ENCODE measurements at places on chromosomes 6 and 20.

- no peak for ATAC-seq
Observed at GRCh38 chr6:105800871-105801270, 285.3 kb upstream of the PRDM1 start.

DNA sequence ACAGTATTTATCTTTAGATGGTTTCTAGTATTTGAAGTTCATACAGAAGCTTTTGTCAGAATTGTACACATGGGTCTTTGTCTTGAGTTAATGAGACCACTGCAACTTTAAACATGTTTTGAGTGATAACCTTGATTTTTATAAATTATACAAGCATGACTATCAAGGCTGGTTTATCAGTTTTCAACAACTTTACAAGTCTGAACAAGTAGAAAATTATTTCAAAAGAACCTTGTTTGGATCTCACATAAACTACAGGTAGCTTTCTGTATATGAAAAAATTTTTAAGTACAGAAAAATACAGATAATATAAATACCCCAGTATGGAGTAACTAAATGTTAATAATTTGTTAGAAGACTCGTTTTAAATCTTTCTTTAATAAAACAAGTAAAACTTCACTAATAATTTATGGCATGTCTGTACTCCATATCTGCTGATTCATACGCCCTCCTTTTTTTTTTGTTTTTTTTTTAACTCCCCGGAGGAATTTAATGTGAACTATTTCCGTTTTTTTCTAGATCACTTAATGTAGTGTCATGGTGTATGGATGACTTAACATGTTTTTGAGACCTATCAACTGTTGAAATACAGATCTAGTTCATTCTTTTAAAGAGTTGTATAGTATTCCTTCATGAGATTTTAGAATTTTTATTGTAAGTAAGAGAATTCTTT, 18.3 kb downstream of the VAPB start:
- peak; percentile 33 for ATAC-seq

- ATAC-seq: peak; percentile 73
Observed at GRCh38 chr6:137707590-137708360, 159.3 kb upstream of the TNFAIP3 start.

- ATAC-seq: peak; percentile 45
Observed at GRCh38 chr6:89840538-89840937, 10.9 kb downstream of the CASP8AP2 start.

DNA sequence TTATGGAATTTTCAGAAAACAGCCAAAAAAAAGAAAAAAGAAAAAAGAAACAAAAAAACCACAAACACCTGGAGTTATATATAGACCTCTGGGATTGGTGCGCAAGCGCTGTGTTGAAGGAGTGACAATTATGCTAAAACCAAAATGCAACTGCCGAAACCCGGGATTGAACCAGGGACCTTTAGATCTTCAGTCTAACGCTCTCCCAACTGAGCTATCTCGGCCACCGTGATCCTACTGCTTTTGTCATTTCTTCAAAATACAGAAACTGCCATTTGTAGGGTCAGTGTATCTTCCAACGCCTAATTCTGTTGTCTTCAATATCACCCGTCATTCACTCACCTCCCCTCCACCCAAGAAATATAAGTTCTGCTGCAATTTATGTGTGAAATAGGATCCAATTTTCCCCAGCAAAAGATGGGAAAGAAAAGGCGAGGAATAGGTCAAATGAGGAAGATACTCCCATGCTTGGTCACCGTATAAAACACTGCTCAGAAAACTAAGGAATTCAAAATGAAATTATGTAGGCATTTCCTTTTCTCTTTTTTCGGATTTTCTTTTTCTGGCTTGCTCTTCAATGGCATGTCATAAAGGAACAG, 116.0 kb downstream of the TRIM27 start:
- no peak for ATAC-seq

DNA sequence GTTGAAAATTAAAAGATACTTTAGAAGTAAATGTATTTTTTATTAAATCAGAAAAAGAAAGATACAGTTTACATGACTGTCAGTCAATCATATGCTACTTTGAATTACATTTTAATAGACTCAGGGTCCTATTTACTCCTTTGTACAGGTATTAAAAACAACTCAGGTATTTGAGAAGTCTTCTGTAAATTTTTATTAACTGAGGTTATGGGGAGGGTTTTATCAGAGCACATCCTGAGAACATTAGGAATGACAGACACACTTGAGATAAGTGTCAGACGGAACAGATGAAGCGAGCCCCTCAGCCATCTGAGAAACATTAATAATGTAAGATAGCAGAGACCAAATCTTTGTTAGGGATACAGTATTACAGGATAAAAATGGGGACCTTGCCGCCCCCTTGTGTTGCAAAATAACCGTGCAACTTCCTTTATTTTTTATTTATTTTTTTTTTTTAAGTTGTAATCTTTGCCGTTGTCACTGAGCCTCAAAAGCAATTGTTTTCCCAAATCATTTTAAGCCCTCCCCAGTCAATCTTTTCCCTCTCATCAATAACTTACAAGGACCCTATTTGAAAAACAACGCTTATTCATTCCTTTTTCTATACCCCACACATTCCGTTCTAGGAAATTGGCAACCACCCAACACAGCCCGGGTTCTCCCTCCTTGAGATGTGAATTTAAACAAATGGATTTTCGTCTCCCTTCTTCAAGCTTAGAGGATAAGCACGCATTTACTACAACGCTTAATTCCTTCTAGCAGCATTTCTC, 126.7 kb downstream of the BCAS1 start:
- no peak for ATAC-seq

DNA sequence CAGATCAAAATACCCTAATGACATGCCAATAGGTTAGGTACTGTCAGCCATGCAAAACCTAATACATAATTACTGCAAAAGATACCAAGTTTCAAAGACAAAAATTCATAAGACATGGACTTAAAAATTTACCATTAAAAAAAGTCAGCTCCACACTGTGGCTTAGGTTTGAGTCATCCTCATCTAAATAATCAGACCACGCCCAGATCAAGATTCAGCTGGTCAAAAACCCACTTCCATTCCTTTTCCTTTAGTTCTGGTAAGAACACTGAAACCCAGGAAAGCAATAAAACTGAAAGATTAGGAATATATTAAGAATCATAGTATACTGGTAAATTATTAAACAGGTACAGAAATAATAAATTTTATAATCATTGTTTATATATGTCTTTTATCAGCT, 81.0 kb upstream of the ASF1A start:
- ATAC-seq: no peak

- ATAC-seq: peak; percentile 78
Observed at GRCh38 chr6:106476331-106477105, 116.0 kb downstream of the CRYBG1 start.

GRCh38 chr6:30769088-30769852, 24.9 kb upstream of the IER3 start:
- ATAC-seq: peak; percentile 97

- no peak for ATAC-seq
Observed at GRCh38 chr20:59268870-59269269, 31.5 kb upstream of the EDN3 start.

- ATAC-seq: no peak
Observed at GRCh38 chr6:134287859-134288537, 29.9 kb downstream of the SGK1 start.

- ATAC-seq: no peak
Observed at GRCh38 chr6:3230900-3231246, 3.4 kb upstream of the TUBB2B start.

GRCh38 chr6:28351087-28351486, 1.3 kb downstream of the ZKSCAN3 start:
- ATAC-seq: no peak

DNA sequence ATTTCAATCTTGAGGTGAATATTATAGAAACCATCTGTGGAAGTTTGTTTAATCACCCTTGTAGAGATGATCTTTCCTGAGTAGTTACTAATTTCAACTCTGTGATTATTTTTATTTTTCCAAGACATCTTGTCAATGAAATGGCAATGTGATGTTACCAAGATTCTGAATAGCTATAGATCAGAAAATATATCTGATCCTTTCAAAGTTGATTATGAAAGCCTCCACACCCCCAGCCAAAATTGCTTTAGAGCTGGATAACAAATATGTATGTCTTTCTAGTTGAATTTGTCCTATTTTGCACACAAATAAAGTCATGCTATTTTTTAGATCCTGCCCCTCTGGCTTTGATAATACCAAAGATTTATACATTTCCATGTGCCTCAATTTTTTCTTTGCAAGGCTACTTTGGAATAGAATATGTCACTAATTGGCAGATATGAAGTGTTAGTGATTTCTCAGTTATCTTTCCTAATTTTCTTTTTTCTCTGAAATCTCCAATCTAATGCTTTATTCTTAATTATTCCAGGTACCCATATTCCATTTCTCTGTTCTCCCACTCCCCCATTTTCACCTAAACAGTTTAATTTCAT, 5.0 kb downstream of the SIM1 start:
- no peak for ATAC-seq

DNA sequence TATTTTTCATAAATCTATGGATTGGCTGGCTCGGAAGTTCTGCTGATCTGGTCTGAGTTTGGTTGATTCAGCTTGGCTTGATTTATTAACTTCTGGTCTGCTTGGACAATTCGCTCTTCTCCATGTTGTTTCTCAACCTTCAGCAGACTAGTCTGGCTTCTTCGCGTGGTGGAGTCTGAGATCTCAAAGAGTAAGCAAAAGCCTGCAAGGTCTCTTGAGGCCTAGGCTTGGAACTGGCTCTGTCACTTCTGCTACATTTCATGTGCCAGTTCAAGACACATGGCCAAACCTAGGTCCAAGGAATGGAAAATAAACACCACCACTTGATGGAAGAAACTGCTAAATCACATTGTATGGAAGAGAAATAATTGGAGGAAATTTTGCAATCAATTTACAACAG, 115.1 kb upstream of the JAG1 start:
- no peak for ATAC-seq

- no peak for ATAC-seq
Observed at GRCh38 chr20:22556565-22557056, 27.8 kb downstream of the FOXA2 start.

- no peak for ATAC-seq
Observed at GRCh38 chr6:90458353-90459224, 128.3 kb downstream of the MAP3K7 start.

- no peak for ATAC-seq
Observed at GRCh38 chr20:13749811-13750210, 34.9 kb downstream of the ESF1 start.

- ATAC-seq: peak; percentile 94
Observed at GRCh38 chr6:44201200-44201599, 15.5 kb upstream of the MYMX start.

DNA sequence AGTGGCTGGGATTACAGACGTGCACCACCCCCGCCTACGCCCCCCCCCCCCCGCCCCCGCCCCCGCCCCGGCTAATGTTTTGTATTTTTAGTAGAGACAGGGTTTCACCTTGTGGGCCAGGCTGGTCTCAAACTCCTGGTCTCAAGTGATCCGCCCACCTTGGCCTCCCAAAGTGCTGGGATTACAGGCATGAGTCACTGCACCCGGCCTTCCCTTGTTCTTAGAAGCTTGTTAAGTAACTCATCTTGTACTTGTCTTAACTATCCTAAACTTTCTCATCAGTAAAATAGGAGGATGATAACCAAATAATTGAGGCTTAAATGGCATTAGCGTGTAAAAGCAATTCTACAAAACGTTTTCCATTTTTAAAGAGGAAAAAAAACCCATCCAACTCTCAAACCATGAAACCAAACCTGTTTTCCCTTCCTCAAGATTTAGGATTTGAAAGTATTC, 4.2 kb downstream of the CDYL start:
- ATAC-seq: no peak
